ENCODE measurements at places on chromosomes 7 and 10.

DNA sequence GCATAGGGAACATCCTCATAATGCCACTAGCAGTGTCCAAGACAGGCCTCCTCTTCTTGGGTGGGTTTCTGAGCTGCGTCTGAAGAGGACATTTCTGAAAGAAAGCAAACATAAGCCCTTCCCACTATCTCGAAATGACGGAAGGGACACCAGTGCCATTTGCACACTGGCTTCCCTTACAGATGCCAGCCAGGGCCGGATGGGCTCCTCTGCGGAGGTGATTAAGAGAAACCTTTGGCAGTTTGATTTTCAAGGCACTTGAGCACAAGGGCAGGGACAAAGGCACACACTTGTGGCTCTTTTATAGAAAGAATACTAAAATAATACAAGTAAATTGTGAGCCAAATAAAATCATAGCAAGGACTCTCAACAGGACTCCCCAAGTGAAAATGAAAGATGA lies 106.6 kb upstream of the CELF2 start:
- DNase-seq = no peak

GRCh38 chr10:14536241-14537213 lies 205.8 kb upstream of the FRMD4A start:
- no peak for DNase-seq

GRCh38 chr10:29857843-29858701 lies 201.3 kb downstream of the JCAD start:
- DNase-seq = no peak

- no peak for DNase-seq
Measured at GRCh38 chr10:34089253-34089652, 725.8 kb downstream of the PARD3 start.

DNA sequence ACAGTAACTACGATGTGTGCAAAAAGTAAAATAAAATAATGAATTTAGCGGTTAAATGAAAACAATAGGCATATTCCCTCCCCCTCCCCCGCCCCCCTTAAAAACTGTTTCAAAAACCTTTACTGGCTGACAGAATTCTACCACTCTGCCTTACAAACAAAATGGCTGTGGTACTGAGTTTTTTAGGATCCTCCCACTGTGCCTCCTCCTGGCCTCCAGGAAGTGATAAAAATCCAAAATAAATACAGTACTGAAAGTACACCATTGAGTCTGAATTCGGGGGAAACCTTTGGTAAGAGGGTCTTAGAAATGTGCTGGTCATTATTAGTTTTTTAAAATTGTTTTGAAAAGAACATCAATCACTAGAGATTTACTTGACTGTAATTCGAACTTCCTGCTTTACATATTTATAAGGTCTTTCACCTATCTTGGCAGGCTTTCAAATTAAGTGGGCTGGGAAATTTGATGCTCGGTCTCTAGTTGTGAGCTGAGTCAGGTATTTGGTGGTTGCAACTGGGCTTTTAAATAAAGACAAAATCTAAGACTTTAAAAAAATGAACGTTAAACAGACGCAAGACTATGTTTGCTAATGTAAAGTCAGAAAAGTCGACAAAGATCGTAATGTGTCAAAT lies 32.5 kb upstream of the EPC1 start:
- DNase-seq = no peak

DNA sequence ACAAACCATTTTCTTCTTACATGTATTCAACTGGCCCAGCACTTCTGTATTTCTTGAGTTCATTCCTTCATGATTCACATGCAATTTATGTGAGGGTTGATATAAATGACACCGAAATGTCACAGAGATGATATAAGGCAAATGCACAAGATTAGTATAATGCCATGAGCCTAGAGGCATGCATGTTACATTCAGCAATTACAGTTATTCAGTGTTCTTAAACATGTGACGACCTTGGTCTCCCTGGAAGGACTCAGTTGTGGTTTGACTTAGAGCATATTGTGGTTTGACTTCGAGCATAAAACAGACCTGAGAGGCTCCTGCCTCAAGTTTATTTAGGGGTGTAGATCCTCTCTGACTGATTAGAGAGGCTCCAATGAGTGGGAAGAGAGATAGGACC lies 752.1 kb upstream of the POM121L12 start:
- no peak for DNase-seq

- DNase-seq = no peak
Measured at GRCh38 chr7:151851145-151851751, 25.7 kb downstream of the PRKAG2 start.

DNA sequence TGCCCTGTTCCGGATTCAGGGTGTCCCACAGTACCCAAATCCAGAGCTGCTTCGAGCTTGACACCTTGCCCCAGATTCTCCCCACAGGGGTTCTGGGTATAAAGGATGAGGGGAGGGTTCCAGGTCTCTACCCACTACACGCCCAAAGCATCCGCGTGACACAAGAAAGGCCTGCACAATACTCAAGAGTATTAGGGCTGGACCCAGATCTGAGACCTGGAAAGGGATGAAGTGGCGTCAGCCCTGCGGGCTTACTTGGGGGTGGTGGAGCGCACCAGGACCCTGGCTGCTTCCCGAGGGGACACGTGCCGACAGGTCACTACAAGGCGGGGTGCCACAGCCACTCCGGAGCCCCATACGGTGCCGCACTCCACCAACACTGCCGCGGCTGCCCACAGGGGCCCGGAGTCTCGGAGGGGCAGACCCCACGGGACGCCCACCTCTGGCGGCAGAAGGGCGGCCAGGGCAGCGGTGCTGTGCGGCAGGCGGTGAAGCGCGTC lies 1.3 kb downstream of the TYSND1 start:
- no peak for DNase-seq

- DNase-seq = no peak
Measured at GRCh38 chr7:28572321-28573058, 160.2 kb downstream of the CREB5 start.

All from stimulated activated CD8-positive, alpha-beta memory T cell treated with anti-CD3 and anti-CD28 coated beads, Interleukin-4, amount 100 ng/mL, for 1 hour (primary cell).